Endothelial cell of umbilical vein (primary cell): ENCODE measurements at places on chromosomes 12 and 14.

DNA sequence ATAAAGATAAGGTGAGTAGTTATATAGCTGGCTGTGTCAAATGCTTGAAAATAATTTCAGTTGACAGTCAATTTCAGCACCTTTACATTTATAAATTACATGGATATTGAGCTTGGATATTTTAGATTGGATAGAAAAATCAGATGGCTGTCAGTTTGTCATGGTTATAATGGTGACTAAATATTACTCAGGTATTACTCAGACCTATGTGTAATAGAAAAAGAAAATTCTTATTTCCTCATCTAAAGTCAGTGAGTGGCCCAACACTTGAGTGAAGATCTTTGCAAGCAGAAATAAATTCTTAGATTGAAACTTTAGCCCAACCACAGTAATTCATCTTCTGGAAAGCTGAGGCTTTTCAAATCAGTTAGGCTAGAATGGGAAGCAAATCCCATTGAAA is 354.4 kb downstream of the NAV3 start:
- DNase-seq: no peak

DNA sequence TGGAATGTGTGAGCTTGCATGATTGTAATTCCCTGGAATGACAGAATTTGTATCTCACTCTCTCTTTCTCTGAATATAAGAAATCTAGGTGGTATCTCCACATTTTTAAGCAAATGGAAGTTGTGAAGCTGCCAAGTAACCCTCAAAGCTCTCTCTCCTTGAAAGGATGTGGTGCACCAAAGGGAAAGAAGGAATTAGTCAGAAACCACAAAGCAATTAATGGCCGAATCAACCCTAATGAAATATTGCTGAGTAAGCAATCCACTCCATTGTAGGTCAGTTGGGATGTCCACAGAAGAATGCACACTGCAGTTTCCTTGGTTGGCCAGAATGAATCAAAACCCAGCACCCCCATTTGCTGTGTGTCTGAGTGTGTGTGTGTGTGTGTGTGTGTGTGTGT is 153.5 kb downstream of the KCNA5 start:
- no peak for DNase-seq

GRCh38 chr12:69238589-69239351 is 599 bp upstream of the CPSF6 start:
- DNase-seq: no peak

DNA sequence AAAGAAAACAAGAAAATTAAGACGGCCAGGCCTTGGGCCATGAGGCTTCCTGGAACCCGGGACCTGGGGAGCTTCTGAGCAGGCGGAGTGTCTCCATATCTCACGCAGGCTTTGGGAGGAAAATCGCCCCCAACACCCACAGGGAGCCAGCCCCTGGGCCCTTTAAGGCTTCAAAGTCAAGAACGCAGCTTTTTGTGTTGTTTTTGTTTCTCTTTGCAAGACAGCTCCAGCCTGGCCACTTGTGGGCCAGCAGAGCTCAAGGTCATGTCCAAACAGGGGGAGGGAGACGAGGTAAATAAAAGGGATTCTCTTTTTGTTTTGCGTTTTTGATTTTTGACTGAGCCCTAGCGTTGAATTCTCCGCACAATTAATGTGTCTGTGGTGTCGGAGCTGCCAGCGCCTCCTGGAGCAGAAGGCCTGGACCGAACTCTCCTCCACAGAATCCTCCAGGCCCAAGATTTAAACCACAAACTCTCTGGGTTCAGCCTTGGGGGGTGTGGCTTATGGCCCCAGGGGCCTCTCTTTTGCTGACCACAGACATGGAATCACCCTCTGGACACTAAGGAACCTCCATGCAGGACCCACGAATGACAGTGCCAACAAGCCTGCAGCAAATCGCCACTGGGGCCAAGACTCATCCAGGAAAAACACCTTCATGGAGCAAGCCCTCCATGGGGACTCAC is 8.2 kb downstream of the SCARB1 start:
- DNase-seq: no peak

GRCh38 chr12:48998497-48999353 is 450 bp downstream of the DDN start:
- no peak for DNase-seq

- DNase-seq: no peak
Measured at GRCh38 chr14:100065942-100066574, 836 bp downstream of the EVL start.

- no peak for DNase-seq
Measured at GRCh38 chr12:24760162-24760561, 188.7 kb downstream of the BCAT1 start.

GRCh38 chr14:93986955-93987354 is 10.1 kb upstream of the CCDC197 start:
- no peak for DNase-seq

DNA sequence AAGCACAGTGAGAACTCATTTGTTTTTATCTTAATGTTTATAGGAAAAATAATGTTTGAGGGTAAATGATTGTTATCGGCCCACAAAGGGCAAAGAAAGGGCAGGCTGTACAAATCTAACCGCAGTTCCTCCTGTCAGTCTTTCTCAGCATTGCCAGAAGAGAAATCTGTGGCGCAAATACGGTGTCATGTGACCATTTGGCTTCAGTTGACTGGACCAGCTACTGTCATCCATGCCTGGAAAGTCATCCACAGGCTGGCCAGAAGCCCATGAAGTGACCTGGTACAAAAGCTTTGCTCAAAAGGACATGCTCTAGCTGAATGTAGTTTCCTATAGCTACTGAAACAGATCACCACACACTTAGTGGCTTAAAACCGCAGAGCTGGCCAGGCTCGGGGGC is 43.6 kb downstream of the HCAR2 start:
- no peak for DNase-seq

DNA sequence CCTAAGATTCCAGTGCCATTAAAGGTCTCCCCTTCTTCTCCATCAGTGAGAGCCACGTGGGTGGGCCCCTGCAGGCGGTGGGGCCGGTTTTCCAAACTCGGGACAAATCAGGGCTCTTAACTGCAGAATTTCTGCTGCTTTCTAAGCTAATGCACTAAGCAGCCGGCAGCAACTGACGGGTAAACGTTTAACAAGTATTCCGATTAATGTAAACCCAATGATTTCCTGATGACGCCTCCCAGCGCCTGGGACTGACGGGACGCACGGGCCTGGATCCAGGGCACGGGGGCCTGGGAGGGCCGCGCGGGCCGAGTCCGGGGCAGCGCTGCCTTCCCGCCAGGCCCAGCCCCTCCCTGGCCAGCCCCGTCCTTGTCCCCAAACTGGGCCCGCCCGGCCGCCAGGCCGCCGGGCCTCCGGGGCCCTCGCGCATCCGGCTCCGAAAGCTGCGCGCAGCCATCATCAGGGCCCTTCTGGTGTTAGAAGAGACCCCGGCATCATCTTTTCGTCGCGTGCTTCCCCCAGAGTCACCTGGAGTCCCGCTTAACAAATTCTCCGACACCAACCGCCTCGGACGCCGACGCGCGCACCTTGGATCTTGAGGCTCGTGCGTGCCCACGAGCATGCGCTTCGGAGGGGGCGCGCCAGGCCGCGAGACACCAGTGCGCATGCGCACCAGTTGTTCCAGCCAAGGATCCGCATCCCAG is at the start of gene MLH3:
Gene MLH3, minus strand, starts transcription at position 616 of the 704 bp plus-strand sequence. CDS start 1,812 bp downstream, outside the sequence.
- DNase-seq: peak; percentile 85

DNA sequence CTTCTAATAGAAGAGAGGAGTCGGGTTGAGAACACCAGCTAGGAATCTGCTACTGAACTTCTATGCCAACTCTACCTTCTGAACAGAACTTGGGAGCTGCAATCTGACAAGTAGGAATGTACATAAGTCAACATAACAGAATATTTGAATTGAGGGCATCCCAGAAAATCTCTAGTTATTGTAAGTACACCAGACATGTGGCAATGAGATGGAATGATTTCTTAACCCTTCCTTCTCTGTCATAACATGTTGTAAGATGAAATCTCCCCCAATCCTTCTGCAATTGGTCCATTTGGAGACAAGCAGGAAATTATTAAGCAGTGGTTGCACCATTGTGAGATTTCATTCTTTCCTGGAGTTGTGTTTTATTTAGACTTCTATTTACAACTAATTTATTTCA is 68.7 kb upstream of the TMPO start:
- DNase-seq: no peak

DNA sequence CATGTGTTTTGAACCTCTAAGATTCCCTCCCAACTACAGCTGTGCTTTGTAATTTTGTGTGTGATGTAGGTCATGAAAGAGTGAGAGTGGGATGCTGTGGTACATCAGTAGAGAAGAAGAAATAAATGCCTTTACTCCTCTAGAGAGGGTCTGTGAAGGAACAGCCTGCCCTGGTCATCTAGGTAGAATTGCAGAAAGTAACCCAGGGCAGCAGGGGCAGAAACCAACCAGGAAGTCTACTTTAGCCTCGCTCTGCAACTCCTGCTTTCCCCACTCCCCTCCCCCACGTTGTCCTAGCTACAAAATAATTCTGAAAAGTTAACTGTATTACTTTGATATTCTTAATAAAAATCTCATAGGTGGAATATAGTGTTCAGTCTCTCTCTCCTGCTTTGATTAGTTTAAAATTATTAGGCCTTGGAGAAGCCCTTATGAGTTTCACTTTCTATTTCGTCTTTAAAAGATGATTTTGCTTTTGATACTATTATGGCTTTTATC is 7.5 kb downstream of the TBK1 start:
- peak; percentile 45 for DNase-seq
